ENCODE measurements at places on chromosomes 4 and X. TPM values are rescaled to one million over a fixed set of nuclear protein-coding genes. Genes with fewer than 3 reads are reported as not detected.

Gene NEUROG2
- total RNA-seq = not detected

Gene FGA
- total RNA-seq = not detected

Gene GAGE12E
- total RNA-seq = not detected

Gene KLB
- not detected for total RNA-seq

Gene SSX2
- total RNA-seq = not detected

Gene HSD17B13
- not detected for total RNA-seq

- no peak for DNase-seq
These were observed 112.6 kb downstream of the EFNB1 start for GRCh38 chrX:68941385-68941952.

DNA sequence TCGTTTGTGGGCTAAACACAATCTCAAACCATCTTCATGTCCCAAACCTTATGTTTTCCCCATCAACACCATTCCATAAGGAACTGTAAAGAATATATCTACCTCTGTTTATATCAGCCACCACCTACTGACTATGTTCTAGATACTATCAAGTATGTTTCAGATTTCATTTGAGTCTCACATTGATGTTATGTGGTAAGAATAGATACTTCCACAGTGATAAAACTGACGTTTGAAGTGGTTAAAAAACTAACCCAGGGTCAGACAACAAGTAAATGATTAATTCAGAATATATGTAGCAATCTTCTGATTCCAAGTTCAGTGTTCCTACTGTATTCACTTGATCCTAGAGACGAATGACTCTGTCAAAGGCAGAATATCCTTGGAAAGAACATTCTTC is 156.8 kb upstream of the RASGEF1B start:
- DNase-seq = no peak

DNA sequence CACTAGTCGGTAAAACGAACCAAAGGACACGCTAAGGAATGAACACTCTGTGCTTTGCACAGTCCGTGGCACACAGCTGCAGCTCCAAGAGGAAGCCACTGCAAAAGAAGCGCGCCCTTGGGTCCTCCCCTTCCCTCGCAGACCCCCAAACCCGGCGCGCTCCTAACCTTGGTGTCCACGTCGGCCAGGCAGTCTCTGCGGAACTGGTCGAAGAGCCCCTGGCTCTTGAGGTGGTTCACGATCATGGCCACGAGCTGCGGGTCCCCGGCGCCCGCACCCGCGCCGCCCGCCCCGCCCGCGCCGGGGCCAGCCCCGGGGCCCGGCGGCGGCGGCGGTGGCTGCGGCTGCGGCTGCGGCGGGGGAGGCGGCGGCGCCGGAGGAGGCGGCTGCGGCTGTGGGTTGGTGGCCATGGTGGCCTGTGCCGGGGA is 333 bp downstream of the BOD1L1 start:
- DNase-seq = no peak

- no peak for DNase-seq
These were observed 115.2 kb downstream of the NAA11 start for GRCh38 chr4:79210636-79211049.

DNA sequence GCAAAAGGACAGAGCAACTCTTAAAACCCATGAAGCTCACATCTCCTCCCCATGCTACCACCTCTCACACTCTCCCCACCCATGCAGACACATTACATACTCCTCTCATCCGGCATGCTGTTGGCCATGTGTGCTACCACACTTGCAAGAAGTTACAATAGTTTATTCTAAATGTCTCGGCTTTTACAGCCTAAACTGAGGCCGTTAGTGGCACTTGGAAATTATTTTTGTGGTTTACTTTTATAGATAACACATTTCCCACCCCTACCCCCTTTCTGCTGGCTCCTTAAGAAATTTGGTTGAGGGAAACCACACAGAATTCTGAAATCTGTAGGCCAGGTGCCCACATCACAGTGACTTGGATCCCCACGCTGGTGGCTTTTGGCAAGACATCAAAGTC is 141.1 kb upstream of the HHIP start:
- DNase-seq = no peak

GRCh38 chr4:92968556-92968955 is 664.8 kb downstream of the GRID2 start:
- DNase-seq = no peak

GRCh38 chr4:70471897-70472296 is at the start of gene MUC7:
TSS of gene MUC7 (plus strand) at chr4:70472197. CDS start at chr4:70474022, 1,825 bp downstream.
- DNase-seq = no peak

GRCh38 chrX:107171369-107172102 is 34.7 kb downstream of the NUP62CL start:
- DNase-seq = no peak

- no peak for DNase-seq
These were observed 123.8 kb downstream of the RPS6KA6 start for GRCh38 chrX:84064164-84064563.

- DNase-seq = peak; percentile 4
These were observed 200.4 kb upstream of the PITX2 start for GRCh38 chr4:110823251-110823650.

All from HFFc6 (cell line).